ENCODE measurements at places on chromosomes 5 and 9.
A peak's percentile ranks its signal among the peaks of the same experiment; 100 is the strongest.

DNA sequence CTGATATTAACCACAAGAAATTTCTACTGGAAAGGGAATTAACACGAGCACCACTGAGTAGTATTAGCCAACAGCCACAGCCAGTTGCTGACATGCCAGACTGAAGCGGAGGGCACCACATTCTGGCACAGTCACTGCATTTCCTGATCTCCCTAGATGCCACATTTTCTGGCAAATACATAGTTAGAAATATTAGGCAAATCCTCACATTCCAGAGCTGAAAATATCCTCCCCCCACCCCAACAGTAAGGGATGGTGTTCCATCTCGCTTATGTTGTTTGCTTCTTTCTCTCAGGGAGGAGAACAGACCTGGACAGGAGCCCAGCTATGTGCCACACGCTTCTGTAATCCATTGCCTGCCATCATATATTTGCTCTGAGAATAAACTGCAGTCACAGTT is 32.8 kb upstream of the MCTP1 start:
- no peak for DNase-seq

DNA sequence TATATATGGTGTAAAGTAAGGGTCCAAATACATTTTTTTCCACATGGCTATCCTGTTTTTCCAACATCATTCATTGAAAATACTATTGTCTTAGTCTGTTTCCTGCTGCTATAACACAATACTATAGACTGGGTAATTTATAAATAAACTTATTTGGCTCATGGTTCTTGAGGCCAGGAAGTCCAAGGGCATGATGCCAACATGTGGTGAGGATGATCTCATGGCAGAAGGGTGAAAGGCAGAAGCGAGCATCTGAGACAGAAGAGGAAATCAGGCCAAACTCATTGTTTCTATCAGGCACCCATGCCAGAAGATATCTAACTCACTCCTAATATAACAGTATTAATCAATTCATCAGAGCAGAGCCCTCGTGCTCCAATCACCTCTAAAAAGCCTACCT is 42.6 kb downstream of the ANKRD55 start:
- no peak for DNase-seq

DNA sequence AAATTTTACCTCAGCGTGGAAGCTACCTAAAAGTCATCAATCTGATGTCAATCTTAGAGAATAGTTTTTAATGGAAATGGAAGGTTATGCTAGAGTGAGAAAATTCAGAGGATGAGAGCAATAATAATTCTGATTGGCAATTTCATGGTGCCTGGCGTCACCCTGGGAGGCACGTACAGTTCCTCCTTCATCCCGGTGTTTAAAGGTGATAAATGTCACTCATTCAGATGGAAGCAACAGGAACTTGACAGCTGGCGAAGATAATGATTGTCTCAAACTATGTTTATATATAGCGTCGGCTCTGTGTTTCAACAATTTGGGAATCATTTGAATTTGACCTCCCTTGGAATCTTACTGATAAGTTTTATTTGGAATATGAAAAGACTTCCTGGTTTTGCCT is 108.4 kb downstream of the MED10 start:
- DNase-seq, result no peak

- no peak for DNase-seq
Observed at GRCh38 chr5:137220523-137220927, 278.6 kb downstream of the SPOCK1 start.

GRCh38 chr9:7879551-7880245 is 80.1 kb upstream of the DMAC1 start:
- no peak for DNase-seq

DNA sequence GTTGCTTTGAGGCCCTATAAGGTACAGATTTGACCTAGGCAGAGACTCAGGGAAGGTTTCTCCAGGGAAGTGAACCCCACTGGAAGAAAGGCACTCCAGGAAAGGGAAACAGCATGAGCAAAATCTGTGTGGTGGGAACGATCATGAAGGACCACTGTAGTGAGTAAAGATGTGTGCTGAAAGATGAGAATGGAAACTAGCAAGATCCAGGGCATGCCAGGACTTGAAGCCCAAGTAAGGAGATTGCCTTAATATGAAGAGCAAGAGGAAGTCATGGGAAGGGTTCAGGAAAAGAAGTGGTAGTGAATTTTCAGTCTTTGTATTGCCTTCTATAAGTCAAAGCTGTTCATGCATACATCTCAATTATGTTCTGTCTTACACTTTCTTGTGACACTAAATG is 55.2 kb upstream of the SLIT3 start:
- DNase-seq, result no peak

- DNase-seq, result no peak
Observed at GRCh38 chr5:98416541-98416940, 356.9 kb upstream of the RGMB start.

GRCh38 chr9:85645909-85646627 is 95.7 kb downstream of the AGTPBP1 start:
- DNase-seq, result no peak

DNA sequence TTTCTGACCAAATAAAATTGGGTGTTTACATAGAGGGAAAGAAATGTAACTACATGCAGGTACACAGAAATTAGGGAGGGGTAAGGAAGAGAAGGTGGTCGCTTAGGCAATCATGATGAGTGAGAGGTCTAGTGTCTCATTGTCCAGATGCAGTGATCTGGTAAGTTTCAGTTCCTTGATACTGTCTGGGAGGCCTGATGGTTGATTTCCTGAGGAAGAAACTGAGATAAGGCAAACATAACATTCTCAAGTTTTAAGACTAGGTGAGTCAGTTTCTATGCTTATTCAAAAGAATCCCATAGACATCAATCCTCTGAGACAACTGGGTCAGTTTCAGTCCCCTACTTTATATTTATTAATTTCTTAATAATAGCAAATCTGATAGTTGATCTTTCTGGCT is 843.3 kb upstream of the CDH10 start:
- no peak for DNase-seq

DNA sequence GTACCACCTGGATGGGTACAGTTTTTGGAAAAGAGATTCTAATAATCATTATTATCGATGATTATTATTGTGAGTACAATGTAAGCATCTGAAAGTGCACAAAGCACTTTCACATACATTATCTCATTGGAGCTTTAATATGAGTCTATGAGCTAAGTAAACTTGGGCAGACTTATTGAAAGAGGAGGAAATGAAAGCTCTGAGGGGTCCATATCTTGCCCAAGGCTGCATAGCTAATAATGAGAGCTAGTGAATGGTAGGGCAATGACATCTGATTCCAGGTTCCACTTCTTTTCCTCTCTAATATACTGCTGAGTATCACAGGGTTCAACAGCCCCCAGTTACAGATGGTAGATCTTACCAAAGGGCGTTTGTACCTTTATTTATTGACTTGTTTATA is 26.1 kb downstream of the TIMD4 start:
- no peak for DNase-seq

GRCh38 chr9:105971986-105972385 is 277.6 kb downstream of the TMEM38B start:
- DNase-seq, result no peak

DNA sequence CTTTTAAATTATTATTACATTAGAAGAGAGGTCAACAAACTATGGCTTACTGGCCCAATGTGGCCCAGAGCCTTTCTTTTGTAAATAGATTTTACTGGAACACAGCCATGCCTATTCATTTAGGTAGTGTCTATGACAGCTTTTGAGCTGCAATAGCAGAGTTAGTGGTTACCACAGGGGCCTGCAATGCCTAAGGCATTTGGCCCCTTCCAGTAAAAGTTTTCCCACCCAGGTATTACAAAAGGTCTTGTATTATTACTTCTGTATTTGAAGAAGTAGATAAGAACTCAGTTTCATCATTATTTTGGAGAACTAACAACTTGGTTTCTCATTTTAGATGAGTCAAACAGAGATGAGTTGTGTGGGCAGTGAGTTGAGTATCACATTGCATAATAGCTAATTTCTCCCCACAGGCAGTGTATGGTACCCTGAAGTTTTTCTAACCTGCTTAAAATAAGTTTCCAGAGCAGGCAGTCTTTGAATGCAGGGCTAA is 9.5 kb downstream of the MTRR start:
- DNase-seq, result no peak

DNA sequence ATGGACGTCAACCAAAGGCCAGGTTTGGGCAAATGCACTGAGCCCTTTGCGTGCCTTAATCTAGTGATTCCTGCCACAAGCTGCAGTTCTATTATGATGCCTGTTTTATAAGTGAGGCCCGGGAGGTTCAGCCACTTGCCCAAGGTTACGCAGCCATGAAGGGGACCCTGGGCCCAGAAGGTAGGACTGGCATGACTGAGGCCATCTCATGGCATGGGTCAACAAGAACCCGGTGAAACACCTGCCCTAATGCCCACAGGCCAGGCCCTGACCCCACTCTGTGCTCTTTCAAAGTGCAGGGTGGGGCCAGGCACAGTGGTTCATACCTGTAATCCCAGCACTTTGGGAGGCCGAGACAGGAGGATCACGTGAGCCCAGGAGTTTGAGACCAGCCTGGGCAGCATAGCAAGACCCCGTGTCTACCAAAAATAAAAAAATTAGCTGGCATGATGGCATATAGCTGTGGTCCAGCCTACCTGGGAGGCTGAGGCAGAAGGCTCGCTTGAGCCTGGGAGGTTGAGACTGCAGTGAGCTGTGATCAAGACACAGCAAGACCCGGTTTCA is 8.6 kb downstream of the NINJ1 start:
- DNase-seq, result no peak

GRCh38 chr5:149837680-149838269 is 106.8 kb downstream of the PDE6A start:
- DNase-seq, result peak; percentile 14

DNA sequence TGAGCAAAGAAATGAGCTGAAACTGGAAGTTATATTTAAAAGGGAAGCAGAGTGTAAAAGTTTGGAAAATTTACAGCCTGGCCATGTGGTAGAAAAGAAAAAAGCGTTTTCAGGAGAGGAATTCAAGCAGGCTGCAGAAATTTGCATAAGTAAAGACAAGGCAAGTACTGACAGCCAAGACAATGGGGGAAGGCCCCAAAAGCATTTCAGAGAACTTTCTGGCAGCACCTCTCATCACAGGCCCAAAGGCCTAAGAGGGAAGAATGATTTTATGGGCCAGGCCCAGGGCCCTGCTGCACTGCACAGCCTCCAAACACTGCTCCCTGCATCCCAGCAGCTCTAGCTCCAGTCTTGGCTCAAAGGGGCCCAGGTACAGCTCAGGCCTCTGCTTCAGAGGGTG is 169.7 kb downstream of the GLIS3 start:
- DNase-seq, result no peak

DNA sequence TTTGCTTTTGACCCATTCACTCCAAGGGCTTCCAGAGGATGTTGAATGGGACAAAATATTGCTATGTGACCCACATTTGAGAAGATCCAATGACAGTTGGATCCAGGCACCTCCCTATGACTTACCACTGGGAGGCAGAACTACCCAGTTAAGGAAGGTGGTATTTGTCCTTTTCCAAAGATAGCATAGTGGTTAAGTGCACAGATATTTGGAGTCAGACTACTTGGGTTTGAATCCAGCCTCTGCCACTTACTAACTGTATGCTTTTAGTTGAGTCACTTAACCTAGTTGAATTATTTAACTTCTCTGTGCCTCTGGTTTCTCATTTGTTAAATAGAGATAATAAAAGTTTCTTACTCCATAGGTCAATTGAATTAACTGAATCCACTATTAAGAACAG is 74.5 kb upstream of the PALM2AKAP2 start:
- DNase-seq, result no peak

GRCh38 chr9:132168347-132168746 is 6.5 kb downstream of the NTNG2 start:
- DNase-seq, result no peak

All from hippocampal formation (tissue), 2 donors.